ENCODE measurements at places on chromosomes 12 and 14. TPM values are rescaled to one million over a fixed set of nuclear protein-coding genes. Genes with fewer than 3 reads are reported as not detected.

- no peak for DNase-seq
Observed at GRCh38 chr12:78864403-78864869, at the start of gene SYT1. SYT1 (plus strand) TSS chr12:78864774.

DNA sequence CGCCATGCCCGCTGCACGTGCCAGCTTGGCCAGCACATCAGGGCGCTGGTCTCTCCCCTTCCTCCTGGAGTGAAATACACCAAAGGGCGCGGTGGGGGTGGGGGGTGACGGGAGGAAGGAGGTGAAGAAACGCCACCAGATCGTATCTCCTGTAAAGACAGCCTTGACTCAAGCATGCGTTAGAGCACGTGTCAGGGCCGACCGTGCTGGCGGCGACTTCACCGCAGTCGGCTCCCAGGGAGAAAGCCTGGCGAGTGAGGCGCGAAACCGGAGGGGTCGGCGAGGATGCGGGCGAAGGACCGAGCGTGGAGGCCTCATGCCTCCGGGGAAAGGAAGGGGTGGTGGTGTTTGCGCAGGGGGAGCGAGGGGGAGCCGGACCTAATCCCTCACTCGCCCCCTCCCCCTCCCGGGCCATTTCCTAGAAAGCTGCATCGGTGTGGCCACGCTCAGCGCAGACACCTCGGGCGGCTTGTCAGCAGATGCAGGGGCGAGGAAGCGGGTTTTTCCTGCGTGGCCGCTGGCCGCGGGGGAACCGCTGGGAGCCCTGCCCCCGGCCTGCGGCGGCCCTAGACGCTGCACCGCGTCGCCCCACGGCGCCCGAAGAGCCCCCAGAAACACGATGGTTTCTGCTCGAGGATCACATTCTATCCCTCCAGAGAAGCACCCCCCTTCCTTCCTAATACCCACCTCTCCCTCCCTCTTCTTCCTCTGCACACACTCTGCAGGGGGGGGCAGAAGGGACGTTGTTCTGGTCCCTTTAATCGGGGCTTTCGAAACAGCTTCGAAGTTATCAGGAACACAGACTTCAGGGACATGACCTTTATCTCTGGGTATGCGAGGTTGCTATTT lies 914 bp upstream of the CCND2 start:
- no peak for DNase-seq

- DNase-seq: no peak
Observed at GRCh38 chr12:78244916-78245507, 414.3 kb downstream of the NAV3 start.

GRCh38 chr12:6393109-6393508 lies 9.1 kb downstream of the LTBR start:
- DNase-seq: no peak

GRCh38 chr12:30610718-30611117 lies 85.0 kb downstream of the IPO8 start:
- DNase-seq: no peak

The CIROP gene
- not detected for total RNA-seq

The FGF6 gene
- not detected for total RNA-seq

The JPH4 gene
- total RNA-seq: 0.99 TPM

The SLC38A2 gene
- total RNA-seq: 203 TPM

All from body of pancreas (tissue), 4 donors.